ENCODE measurements at places on chromosomes 2 and 18.
A peak's percentile ranks its signal among the peaks of the same experiment; 100 is the strongest.

- DNase-seq, result peak; percentile 95
These were observed 219.0 kb downstream of the SH3BP4 start for GRCh38 chr2:235170536-235171521.

GRCh38 chr2:225735844-225736243, 336.3 kb downstream of the NYAP2 start:
- no peak for DNase-seq

GRCh38 chr18:50161597-50162205, 33.2 kb downstream of the MYO5B start:
- peak; percentile 73 for DNase-seq

DNA sequence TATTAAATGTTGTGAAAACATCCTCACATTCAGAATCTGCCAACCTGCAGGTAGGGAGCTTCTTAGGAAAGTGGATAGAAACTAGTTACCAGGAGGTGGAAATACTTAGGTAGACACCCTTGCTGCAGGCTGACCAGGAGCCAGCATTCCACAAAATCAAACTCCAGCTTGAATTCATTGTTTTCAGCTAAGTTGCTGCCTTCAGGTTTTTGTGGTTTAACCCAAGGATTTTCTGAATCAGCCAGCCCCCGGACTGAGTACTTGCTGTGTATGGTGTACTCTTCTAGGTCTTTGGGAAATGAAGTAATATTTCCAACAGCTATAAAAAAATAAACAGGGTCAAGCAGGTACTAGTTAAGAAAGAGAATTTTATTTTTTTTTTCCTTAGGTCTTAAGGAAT, 192.1 kb upstream of the CHST9 start:
- no peak for DNase-seq

GRCh38 chr2:217845301-217845700, 157.5 kb downstream of the TNS1 start:
- no peak for DNase-seq

- no peak for DNase-seq
These were observed 3.7 kb upstream of the SP9 start for GRCh38 chr2:174330945-174331594.

DNA sequence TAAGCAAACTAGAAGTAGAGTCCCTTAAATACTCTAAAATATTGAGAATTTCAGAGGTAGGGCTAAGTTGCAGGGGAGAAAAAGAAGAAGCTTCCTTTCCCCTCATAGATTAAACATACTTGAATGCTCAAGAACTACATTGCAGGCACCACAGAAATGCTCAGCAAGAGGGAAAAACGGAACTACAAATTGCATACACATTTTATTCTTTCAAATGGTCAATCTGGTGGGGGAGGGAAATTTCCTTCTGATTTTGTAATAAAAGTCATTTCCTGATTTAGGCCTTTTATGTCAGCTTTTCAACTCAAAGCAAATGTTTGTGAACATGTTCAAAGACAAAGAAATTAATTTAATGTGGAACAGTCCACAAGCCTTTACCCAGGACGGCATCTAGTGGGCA, 33.0 kb downstream of the FARSB start:
- no peak for DNase-seq

GRCh38 chr2:163800951-163801381, 65.2 kb upstream of the FIGN start:
- DNase-seq, result peak; percentile 94

DNA sequence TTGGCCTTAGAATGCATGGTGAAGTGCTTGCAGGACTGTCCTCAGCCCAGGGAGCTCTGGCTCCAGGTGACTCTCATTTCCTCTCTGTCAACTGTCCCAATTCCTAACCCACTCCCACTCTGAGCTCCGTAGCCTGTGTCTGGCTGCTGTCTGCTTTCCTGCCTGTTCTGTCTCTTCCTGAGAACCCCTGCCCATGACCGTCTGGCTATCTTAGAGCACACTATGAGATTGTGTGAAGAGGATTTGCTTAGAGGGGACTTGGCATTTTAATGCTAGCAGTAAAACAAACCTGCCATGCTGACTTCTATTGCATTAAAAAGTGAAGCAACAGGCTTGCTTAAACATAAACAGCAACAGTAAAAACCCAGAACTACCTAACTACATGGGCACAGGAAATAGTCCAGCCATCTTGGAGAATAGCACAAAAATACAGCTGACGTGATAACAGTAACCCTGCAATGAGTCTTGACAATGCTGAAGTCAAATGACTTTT, 234.7 kb downstream of the PRKCE start:
- peak; percentile 65 for DNase-seq

- DNase-seq, result no peak
These were observed 104.4 kb downstream of the CPS1 start for GRCh38 chr2:210660751-210661150.

GRCh38 chr2:235592836-235593235, 99.0 kb downstream of the AGAP1 start:
- DNase-seq, result no peak

- peak; percentile 47 for DNase-seq
These were observed 560 bp upstream of the DUSP2 start for GRCh38 chr2:96145848-96146152.

GRCh38 chr2:217017456-217018252, 157.8 kb upstream of the TNP1 start:
- DNase-seq, result no peak

GRCh38 chr2:216698895-216699294, 3.5 kb upstream of the IGFBP5 start:
- DNase-seq, result peak; percentile 73

GRCh38 chr18:13726972-13727331, 479 bp downstream of the RNMT start:
- DNase-seq, result peak; percentile 84

DNA sequence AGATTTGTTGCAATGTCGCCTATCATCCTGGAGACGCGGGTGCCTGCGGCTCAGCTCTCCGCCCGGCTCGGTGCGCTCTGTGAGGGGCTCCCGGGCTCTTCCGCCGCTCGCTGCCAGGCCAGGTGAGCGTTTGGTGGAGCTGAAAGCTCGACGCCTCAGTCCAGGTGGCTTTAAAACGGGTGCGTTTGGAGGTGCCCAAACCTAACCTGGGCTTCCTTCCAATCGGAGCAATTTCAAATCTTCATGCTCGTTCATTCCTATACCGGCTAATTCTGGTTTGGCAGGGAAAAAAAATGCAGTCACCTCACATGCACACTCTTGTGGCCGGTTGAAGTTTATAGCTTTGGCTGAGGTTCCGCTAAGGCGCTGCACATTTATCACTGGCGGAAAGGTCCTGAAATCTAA, at the start of gene SLC16A14:
Gene SLC16A14, minus strand, starts transcription at position 274 of the 405 bp plus-strand sequence. CDS start 9,572 bp downstream, outside the sequence.
- DNase-seq, result peak; percentile 62

GRCh38 chr2:176110415-176111308, 3.6 kb downstream of the HOXD11 start:
- no peak for DNase-seq

GRCh38 chr2:40317046-40317445, 134.8 kb downstream of the SLC8A1 start:
- DNase-seq, result no peak

GRCh38 chr18:48297139-48297538, 112.0 kb downstream of the ZBTB7C start:
- DNase-seq, result peak; percentile 26

DNA sequence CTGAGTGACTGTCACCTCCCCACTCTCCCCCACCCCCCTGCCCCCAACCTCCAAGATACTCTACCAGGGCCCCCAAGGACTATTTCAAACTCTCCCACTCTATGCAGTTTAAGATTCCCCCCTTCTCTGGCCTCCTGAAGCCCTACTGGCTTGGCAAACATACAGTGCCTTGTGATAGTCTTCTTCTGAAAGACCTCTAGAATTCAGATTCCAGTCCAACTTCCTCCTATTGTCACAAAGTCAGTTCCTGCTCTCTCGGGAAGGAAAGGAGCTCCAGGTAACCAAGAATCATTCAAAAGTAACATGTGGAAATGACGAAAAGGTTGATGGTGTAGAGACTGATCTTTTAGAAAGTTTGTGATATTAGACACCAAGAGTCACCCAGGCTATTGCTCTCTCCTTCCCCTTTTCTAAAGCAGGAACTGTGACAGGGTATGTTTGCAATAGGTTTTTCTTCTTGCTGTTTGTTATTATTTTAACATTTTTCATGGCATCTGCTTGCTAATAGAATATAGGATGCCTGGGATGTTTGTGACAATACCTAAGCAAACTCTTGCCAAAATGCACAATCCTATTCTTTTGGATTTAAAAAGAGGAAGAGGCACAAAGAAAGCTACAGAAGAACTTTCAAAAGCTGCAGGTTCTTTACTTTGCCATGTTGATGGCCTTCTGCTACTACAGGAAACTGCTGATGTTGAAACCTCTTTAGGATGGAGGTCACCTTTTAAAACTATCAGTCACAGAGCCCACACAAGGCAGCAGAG, 93.5 kb upstream of the MGAT4A start:
- DNase-seq, result no peak

- DNase-seq, result no peak
These were observed 116.4 kb downstream of the MREG start for GRCh38 chr2:215896921-215897320.

GRCh38 chr2:176790468-176790867, 422.1 kb upstream of the HNRNPA3 start:
- no peak for DNase-seq

- no peak for DNase-seq
These were observed 11.5 kb downstream of the VPS4B start for GRCh38 chr18:63410792-63411191.

DNA sequence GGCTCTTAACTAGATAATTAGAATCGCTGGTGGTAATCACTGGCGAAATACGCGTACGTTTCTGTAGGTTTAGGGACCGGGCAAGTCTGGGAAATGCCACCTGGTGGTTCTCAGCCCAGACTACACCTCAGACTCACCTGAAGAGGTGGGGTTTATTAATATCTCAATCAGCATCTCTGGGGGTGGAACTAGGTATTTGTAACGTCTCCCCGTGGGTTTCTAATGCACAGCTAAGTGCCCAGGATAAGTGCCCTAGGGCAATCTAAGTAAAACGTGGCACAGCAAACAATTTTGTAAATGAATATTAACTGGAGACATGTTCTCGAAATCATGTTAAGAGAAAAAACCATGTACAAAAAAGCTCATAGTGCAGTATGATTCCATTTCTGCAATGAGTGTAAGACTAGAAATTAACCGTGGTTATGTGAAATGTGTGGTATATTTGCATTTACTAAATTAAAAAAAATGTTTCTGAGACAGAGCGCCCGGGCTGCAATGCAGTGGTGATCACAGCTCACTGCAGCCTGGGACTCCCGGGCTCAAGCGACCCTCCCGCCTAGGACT, 760 bp upstream of the CNOT11 start:
- DNase-seq, result peak; percentile 66

DNA sequence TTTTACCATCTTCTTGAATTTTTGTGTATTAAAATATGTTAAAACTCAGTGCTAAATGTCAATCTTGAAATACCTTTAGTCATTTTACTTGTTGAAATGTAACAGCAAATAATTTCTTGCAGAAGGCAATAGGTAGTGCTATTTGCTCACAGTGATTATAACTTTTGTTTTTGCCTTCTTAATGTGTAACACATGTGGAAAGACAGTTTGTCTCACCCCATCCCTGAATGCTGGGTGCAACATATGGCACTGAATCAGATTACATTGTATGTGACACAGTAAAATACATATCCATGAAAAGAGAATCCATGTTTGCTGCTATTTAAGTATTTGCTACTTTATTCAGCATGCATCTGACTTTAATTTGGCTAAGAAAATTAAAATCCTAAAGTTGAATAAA, 35.3 kb downstream of the FRZB start:
- no peak for DNase-seq

DNA sequence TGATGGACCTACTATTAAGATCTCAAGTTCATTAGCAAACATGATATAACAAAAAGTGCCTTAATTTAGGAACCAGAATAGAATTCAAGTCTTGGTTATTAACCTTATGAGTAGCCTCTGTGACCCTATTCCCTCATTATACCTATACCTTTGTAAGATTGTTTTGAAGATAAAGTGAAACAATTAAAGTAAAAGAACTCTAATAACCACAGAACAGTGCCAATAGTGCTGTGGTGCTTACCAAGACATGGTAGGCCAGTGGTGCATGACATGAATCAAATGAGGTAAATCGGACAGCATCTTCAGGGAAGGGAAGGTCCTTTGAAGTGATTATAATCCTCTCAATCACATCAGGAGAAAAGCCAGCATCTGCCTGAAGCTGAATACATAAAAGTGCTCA, 36.4 kb downstream of the METTL4 start:
- no peak for DNase-seq

DNA sequence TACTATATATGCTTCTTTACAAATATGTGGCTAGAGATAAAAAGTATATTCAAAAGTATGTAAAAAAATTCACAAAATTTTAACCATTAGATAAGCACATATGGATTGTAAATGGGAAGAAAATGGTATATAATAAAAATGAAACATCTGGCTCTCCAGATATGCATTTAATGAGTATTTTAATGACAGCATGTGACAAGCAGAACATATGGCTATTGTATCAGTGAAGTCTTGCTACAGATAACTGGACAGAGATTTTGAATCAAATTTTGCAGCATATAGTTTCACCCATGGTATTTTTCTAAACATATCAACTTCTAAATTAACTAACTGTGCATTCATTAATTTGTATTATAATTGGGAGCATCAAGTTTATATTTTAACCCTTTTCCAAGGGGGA, 5.0 kb upstream of the ABCA12 start:
- DNase-seq, result no peak

DNA sequence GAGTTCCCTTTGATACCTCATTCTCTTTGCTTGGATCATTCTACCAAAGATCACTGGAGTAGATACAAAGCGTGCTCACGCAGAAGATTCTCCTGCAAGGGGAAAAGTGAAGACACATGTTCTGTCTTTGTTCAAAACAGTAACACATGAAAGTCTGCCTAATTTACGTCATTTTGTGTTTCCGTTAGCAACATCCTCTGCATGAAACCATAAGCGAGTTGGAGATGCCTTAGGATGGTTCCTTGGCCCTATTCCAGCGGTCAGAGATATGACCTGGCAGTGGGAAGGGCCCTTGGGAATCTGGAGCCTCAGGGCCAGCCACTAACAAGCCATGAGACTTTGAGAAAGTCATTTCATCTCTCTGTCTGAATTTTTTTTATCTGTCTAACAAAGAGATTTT, 180.9 kb upstream of the TWIST2 start:
- peak; percentile 11 for DNase-seq

DNA sequence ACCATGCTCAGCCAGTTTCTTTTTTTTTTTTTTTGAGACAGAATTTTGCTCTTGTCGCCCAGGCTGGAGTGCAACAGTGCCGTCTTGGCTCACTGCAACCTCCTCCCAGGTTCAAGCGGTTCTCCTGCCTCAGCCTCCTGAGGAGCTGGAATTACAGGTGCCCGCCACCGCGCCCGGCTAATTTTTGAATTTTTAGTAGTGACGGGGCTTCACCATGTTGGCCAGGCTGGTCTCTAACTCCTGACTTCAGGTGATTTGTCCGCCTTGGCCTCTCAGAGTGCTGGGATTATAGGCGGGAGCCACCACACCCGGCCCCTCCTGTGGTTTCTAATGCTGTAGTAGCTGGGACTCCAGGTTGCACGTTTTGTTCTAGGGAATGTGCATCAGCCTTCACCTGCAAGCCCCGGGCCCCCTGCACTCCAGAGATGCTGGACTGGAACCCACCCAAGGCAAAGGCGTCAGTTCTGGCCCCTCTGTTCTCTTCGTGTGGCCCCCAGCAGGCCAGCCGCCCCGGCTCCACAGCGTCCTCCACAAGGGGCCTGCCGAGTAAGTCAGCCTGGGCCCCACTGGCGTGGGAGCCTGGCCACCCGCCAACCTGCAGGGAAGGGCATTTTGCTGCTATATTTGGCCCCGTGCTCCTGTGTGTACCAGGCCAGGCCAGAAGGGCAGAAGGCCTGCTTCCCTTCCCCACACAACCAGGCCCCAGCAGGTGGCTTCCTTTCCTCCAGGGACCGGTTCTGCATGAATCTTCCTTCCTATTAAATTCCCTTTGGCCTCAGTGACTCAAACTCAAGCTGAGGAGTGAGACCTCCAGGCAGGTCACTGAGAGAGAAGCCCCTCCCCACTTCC, 25.7 kb upstream of the B3GNT7 start:
- DNase-seq, result peak; percentile 73

All from islet precursor cell (in vitro differentiated cells).